ENCODE measurements at places on chromosomes 5 and 9. TPM values are rescaled to one million over a fixed set of nuclear protein-coding genes. Genes with fewer than 3 reads are reported as not detected.

- DNase-seq: peak; percentile 83
These were observed 73.0 kb downstream of the PTPDC1 start for GRCh38 chr9:94157050-94157801.

Gene F2RL1
- total RNA-seq: 0.62 TPM

DNA sequence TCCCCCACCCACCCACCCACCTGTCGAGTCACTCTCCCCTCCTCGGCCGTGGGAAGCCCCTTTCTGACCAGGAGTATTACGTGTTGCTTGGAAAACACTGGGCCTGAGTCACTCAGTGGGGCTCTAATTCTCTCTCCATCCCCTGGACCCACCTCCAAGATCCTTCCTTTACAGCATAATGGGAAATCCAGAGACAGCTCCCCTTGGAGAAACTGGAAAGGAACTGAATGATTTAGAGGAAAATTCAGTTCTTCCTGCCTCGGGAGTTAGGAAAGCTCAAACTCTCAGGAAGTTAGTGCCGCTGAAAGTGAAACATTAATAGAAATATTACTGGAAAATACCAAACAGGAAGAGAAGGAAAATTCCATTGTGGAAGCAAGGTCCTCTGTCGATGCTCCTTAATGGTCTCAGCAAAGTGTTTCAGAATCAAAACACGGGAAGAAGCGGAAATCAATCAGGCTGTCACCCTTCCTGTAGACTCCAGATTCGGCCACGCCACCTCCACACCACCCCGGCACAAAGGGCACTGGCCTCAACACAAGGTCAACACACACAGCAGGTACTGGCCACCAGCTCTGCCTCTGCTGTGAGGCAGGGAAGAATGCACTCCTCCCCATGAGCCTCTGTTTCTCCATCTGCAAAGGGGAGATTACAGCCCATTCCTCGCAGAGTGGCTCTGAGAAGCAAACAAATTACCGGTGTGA is 9.6 kb downstream of the SHB start:
- DNase-seq: no peak

Gene MRPL22
- 75.6 TPM for total RNA-seq

GRCh38 chr5:34474573-34475021 is 181.5 kb upstream of the RAI14 start:
- no peak for DNase-seq

DNA sequence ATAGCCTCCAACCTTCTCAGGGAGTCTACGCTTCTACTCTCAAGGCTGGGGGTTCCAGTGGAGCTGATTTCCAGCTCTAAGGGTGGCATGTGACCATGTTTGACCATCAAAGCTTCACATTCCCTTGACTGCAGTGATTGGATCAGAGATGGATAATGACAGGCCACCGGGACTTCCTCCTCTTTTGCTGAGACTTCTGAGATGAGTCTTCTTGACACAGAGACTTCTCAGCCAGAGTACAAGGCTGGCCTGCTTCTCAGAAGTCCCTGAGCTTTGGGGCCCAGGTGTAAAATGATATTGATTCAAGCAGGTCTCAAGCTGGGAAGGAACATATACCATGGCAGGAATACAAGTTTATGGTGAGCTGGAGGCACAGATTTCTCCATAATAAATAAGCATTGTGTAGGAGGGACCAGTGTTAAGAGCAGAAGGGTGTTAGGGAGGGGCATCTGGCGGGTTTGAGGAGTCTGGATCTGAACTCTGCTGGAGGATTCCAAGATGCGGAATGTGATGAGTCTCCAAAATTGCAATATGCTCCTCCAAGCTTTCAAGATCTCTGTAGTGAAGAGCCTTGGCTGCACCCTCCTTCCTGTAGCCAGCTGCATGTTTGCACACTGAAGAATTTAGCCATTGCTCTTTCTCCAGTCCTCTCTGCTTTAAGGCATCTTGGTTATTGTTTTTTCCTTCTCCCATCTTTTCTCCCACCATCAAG is 41.7 kb upstream of the HSD17B4 start:
- DNase-seq: no peak

DNA sequence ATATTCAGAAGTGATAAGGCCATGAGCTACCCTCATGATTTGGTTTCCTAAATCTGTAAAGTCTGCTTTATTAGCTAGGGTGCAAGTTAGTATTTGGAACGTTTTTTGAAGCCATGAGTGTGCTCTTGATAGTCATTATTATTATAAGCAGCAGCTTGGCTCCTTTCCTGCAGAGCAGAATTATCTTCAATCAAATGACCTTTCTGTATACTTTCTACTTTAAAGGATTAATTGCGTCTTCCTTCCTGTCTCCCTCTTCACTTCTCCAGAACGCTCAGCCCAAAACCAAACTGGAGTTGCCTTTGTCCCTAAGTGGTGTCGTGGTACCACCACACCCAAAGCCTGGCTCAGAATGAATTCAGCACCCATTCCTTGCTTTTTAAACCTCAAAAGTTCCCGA is 211.3 kb downstream of the ARHGAP26 start:
- no peak for DNase-seq

Gene RNF208
- 24.8 TPM for total RNA-seq

GRCh38 chr9:32394381-32395049 is 10.1 kb downstream of the ACO1 start:
- DNase-seq: no peak

GRCh38 chr5:80761176-80761575 is 106.4 kb upstream of the DHFR start:
- no peak for DNase-seq

Gene SPINK5
- total RNA-seq: 0.35 TPM

DNA sequence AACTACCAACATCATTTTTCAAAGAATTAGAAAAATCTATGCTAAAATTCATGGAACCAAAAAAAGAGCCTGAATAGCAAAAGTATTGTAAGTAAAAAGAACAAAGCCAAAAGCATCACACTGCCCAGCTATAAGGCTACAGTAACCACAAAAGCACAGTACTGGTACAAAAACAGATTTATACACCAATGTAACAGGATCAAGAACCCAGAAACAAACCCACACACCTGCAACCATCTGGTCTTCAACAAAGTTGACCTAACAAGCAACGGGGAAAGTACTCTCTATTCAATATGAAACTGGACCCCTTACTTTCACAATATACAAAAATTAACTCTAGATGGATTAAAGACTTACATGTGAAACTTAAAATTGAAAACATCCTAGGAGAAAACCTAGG is 94.2 kb upstream of the TARS1 start:
- DNase-seq: no peak

GRCh38 chr5:115907177-115907576 is 55.1 kb upstream of the LVRN start:
- DNase-seq: no peak

Gene PCDHGA4
- total RNA-seq: 9.3 TPM

DNA sequence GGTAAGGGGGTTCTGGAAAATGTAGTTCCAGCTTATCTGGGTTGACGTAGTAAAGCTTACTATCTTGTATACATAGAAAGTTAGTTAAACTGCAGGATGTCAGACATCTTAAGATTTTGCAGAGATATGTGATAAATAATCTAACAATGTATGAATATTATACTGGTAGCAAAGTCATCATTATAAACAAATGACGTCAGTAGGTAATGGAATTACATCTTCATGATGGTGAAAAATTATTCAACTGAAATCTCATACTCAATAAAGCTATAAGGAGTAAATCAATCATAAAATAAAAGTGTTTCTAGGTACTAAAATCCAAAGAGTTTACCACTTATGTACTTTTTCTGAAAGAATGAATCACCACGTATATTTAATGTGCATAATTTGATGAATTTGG is 217.3 kb upstream of the CDH10 start:
- DNase-seq: no peak

Gene CATSPER3
- 0.32 TPM for total RNA-seq

DNA sequence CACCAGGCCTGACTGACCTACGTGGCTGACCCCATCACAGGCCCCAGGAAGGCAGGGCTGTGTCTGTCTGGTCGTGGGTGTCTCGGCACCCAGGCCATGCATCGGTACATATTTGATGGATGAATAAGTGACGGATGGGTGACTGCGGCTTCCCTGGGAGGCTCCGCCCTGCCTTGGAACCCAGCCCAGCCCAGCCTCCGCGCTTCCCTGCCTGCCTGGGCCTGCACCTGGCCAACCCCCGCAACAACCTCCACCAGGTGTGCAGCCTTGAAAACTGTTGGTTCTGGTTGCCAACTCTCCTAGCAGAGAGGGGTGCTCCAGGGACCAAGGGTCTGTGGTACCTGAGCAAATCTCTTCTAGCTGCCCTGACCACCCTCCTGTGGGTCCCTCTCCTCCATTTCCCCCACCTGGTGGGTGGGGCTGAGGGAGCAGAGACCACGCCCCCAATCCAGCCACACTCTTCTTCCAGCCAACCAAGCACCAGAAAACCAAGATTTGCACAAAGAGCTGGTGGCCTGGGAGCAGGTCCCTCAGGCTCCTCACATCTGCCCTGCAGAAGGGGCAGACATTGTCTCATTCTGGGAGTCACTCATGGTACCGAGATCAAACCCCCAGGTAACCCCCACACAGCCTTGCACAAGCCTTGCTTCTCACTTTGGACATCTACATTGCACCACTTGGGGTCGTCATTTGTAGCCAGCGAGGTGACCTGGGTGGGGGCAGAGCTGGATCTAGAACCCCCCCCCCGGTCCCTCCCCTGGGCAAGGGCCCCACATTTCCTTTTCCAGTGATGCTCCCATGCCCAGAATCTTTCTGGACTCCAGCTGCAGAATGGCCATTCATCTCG is 100.6 kb upstream of the IER5L start:
- no peak for DNase-seq

DNA sequence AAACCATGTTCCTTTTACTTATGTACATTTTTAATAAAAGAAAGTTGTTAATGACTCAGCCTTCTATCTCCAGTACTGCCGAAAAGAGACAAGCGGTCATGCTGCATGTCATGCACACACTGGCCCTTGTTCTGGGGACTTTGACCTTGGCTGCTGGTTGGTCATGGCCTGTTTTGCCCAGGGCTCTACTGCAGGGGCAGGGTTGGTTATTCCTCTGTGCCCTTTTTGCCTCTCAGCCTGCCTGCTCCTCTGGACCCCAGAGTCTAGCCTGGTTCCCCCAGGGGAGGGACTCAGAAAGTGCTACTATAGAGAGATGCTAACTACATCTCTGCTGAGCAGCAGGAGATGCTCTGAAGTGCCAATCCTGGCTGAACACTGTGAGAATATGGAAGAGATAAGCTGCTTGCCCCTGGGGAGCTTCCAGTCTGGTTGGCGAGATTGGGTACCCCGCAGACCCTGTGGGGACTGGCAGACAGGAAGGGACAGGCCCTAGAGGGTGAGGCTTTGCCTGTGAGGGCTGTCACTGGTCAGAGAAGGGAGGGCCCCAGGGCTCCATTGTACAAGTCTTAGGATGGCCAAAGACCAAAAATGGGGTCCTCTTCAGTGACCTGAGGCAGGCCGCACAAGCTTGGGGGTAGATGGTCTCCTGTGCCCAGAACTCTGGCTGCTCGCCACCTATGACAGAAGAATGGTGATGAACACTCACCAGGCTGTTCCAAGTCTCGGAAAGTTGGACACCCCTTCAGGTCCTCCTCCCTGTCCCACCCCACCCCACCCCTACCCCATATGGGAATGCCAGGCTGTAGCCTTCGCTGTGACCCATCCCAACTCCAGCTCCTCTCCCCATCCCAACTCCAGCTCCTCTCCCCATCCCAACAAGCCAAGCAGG is 14.3 kb downstream of the IRF1 start:
- no peak for DNase-seq

DNA sequence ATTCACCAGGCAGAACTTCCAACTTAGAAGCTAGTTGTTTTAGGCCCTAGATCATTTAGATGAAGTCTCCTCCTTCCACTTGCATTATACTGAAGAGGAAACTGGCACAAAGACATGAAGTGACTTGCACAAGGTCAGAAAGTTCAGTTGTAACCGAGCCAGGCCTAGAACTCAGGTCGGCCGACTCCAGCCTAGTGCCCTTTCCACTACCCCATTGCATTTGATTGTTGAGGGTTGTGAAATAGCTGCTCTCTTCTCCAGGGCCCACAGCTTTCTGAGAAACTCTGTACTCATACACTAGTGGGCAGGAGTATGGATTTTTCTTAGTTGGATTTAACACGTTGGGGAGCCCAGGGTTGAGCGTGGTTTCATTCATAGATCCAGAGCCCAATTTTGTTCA is 5.6 kb downstream of the ZNF462 start:
- peak; percentile 43 for DNase-seq

GRCh38 chr5:103293099-103293498 is 34.5 kb downstream of the MACIR start:
- no peak for DNase-seq

Gene FAM81B
- total RNA-seq: 18.8 TPM

Gene CCDC180
- total RNA-seq: 3.1 TPM

DNA sequence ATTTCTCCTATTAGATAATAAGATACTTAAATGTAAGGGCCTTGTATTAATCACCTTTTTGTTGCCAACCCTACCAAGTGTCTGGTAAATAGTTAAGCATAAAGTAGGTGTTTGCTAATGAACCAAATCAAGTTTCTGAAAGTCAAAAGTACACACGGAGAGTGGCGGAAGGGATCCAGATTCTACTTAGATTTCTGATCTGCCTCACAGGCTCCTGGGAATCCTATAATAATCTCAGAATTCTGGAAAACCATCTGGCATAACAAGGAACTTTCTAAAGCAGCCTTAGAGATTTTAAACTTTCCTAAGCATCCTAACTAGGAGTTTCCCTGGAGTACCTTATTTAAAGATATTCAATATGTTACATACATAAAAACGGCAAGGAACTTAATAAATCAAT is 363.2 kb upstream of the SMC2 start:
- no peak for DNase-seq

- DNase-seq: no peak
These were observed 58.7 kb upstream of the GALNT10 start for GRCh38 chr5:154131817-154132216.

Gene SHISAL2B
- not detected for total RNA-seq

Measured in Right ventricle myocardium superior (tissue), 1 donor.